ENCODE measurements at places on chromosomes 6 and 20.
A peak's percentile ranks its signal among the peaks of the same experiment; 100 is the strongest.

DNA sequence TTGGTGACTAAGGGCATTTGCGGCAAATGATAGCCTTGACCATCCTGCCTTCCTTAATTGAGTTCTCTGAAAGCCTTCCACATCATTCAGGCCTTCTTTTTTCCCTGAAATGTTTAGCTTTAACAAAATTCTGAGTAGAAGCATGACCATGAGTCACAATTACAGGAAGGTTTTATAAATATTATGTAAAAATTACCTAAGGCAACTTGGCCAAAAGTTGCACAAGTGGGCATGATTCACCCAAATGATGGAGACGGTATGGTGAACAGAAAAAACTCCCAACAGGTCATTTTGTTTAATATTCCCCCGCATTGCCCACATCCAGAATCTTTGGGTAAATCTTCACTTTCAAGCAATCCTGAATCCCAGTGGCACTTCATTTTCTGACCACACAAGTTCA is 37.0 kb downstream of the MC3R start:
- no peak for DNase-seq

DNA sequence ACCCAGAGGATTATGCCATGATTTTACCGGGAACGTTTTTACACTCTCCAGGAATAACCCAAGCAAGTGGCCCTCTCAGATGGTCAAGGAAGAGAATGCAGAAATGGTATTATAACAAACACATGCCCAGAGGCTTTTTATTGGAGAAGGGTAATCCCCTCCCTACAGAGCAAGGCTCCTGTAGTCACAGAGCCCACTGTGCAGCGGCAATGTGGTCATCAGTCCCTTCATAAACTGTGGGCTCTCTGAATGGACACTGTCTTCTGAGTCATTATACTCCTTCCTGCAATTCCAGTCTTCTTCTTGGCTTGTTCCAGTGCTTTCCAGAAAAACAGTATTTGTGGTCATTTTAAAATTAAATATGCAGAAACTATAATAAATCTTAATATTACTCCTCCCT is 74.7 kb downstream of the LAMA4 start:
- no peak for DNase-seq

GRCh38 chr6:40444312-40444711 is 142.9 kb downstream of the LRFN2 start:
- no peak for DNase-seq

DNA sequence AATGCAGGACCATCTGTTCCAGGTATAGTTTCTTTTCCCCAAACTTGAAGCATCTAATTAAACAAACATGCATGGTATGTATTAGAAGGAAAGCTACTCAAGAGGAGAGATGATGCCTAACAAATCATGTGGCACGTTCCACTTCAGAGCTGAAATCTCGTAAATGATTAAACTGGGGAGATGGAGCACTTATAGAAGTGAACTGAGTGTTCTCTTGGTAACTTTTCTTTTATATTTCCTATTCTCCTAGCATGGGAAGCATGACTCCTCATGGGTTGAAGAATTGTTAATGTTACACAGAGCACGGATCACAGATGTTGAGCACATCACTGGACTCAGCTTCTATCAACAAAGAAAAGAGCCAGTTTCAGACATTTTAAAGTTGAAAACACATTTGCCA is 61.1 kb downstream of the CCN2 start:
- DNase-seq, result no peak

GRCh38 chr20:47108994-47109393 is 214.4 kb downstream of the EYA2 start:
- no peak for DNase-seq

GRCh38 chr6:137926207-137926731 is 59.2 kb downstream of the TNFAIP3 start:
- DNase-seq, result no peak

DNA sequence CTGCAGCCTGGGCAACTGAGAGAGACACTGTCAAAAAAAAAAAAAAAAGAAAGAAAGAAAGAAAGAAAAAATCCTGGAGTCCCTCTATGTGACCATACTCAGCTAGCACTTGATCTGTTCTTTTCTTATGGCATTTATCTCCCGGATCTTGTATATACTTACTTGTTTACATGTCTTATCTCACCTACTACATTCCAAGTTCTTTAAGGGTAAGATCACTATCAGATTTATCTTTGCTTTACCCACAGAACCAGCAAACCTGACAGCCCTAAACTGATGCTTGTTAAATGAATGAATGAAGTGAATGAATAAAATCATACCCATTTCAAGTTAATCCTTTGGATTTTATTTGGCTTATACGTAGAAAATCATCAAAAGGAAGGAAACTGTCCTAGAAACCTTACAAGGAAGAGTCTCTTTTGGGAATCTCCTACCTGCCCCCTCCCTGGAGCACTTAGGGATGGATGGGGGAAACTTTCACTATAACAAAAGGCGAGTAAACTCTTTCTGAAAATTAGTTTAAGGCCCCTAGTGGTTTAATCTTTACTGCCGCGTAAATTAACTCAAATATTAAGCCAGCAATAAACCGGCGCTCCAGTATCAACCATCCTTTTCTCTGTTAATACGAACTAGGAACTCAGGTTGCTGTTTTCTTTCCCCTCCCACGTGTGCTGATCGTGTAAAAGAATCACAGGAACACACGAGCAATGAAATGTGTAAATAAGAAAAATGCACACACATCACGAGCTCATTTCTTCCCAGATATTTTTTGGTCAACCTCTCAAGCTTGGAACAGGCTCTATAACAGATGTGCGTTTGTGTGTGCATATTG is 1.3 kb upstream of the UTRN start:
- no peak for DNase-seq

DNA sequence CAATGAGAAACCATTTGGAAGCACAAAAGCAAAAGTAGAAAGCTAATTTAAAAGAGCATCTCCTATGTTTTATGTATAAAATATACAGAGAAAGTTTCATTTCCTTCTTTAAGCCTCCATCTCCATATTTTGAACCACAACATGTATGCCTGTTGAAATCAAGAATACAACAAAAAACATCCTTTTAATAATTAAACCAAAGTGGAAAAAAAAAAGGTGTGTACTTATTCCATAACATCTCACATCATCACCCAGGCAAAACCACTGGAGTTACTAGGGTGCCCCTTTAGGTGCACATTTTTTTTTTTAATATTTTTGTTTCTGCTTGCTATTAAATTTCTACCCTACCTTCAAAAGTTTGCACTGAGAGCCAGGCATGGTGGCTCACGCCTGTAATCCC is 43.0 kb downstream of the EDN1 start:
- no peak for DNase-seq

DNA sequence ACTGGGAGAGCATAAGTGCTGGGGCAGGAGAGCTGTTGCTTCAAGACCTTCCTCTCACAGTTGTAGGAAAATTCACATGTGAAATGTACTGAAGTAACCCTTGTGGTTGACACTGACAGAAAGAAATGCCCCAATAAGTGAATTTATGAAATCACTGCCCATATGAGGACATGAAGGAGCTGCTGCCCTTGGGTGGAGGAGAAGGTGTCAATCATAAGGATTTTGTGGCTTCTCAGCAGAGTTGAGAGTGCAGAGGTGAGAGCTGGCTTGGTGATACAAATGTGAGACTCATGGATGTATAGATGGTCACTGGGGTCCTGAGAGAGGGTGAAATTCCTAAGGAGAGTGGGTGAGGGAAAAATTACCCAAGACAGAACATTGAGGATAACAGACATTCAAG is 33.9 kb upstream of the CMTR1 start:
- DNase-seq, result no peak

DNA sequence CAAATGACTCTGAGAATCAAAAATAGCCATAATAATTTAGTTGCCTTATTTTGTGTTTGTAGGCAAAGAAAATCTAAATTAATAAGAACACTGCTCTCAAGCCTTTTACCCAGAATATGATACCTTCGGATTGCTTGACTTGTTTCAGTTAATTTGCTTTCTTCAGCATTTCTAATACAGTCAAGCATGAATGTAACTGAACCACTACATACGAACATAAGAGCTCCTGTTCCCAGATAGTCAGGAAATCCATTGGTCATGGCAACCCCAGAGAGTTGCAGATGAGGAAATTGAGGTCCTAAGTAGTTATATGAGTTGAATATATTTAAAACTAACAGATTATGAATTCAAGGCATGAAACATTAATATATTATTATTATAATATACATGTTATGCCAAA is 2.9 kb downstream of the FRK start:
- no peak for DNase-seq

- DNase-seq, result no peak
These were observed 81.7 kb downstream of the PREP start for GRCh38 chr6:105321207-105321606.

GRCh38 chr20:34213213-34213612 is 28.0 kb upstream of the ASIP start:
- DNase-seq, result no peak

GRCh38 chr6:11043378-11043960 is 636 bp downstream of the ELOVL2 start:
- no peak for DNase-seq

DNA sequence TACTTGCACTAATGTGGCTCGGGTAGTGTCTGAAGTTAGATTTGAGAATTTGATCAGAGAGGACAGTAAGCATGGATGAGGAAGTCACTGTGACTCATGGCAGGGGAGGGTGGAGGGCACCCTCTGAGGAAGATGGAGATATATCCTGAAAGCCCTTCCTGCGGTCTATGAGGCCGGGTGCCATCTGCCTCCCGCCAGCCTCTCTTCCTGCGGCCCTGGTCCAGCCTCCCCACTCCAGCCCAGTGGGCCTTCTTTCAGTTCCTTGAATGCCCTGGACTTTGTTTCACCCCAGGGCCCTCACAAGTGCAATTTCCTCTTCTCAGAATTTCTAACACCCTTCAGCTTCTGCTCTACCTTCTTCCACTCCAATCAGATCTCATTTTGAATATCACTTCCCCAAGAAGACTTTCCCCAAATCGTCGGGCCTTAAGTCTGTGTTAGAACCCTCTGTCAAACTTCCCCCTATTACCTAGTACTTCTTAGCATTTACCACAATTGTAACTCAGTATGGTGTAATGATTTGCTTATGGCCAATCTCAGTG is 20.2 kb upstream of the TNFAIP3 start:
- DNase-seq, result no peak

GRCh38 chr20:39553120-39553519 is 591.0 kb downstream of the DHX35 start:
- no peak for DNase-seq

DNA sequence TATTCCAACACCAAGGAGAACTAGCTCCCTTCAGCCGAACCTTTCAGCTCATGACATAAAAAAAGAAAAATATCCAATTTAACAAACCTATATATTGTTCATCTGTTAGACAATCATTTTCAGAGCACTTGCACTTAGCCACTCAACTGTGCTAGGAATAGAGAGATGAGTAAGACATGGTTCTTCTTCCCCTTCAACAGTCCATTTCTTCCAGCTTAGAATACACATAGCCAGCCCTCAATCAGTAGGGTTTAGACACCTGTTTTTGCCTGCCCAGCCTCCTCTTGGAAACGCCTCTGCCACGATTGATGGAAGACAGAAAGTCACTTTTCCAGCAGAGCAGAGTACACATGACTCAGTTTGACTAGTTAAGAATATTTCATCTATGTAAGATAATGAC is 21.8 kb downstream of the ADNP start:
- no peak for DNase-seq

DNA sequence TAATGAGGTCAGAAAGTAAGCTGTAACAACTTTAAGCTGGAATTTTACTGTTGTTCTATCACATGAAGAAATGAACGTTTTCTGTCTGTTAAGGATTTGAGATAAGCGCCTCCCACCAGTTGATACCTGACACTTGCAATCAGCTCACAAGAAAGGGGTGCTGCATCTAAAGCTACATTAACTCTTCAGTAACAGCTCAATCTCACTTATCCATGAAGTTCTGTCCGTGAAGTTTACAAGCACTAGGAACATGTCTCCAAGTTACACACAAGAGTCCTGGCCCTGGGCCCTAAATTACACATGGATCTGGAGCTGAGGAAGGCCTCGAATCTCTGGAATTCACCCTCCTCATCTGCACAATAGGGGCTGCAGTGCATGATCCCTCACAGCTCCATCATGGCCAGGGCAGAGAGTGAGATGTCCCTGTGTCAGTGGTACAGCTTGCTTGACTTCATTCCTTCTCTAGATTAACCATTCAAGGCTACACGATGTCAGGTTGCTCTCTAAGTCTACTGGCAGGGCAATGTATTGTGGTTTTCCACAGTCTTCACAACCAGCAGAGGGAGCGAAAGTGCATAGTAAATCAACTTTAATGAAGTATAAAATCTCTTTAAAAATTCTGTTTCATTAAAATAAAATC is 182.4 kb upstream of the MCHR2 start:
- peak; percentile 6 for DNase-seq

- no peak for DNase-seq
These were observed 32.3 kb downstream of the SYNJ2 start for GRCh38 chr6:158013904-158014504.

- DNase-seq, result peak; percentile 9
These were observed 317.1 kb downstream of the ESR1 start for GRCh38 chr6:152124429-152125074.

- DNase-seq, result no peak
These were observed 37.6 kb downstream of the SLC2A10 start for GRCh38 chr20:46746956-46747526.

- no peak for DNase-seq
These were observed 94.5 kb upstream of the LRFN2 start for GRCh38 chr6:40681622-40682021.

GRCh38 chr6:161186173-161186769 is 87.6 kb downstream of the AGPAT4 start:
- DNase-seq, result no peak

DNA sequence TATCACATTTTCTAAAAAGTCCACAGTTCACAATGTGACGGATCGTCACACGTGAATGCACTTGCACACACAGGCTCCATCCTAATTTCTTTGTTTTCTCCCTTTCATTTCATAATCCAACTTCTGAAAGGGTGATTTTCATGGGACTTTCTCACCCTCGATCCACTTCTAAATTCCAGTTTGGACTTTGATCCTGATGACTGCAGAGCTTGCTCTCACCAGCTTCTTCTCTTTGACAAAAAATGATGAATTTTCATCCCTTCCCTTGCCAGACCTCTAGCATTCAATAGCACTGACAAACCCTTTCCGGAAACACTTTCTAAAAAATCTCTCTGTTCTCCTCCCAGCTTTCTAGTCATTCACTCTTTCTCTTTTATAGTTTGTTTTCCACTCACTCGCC is 341.2 kb downstream of the SYNE1 start:
- no peak for DNase-seq

DNA sequence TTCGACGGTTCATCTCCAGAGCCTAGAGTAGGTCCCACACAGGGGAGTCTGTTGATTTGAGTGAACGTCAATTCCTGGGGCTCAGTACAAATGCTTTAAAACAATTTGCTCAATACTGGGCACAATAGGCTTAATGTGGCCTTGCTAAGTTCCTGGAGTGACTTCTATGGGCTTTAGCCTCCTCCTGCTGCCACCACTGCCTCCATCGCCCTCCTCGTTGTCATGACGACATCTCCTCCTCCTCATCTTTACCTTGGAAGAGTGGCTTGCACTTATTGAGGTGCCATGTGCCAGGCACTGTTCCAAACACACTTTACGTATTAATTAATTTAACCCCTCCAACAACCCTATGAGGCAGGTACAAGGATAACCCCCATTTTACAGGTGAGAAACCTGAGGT is 11.8 kb upstream of the ZMYND8 start:
- DNase-seq, result no peak
